Activated T-cell treated with anti-CD3 and anti-CD28 coated beads, Interleukin-2, amount 50 U/mL, for 1 hour (primary cell): ENCODE measurements at places on chromosomes 6 and 20.

DNA sequence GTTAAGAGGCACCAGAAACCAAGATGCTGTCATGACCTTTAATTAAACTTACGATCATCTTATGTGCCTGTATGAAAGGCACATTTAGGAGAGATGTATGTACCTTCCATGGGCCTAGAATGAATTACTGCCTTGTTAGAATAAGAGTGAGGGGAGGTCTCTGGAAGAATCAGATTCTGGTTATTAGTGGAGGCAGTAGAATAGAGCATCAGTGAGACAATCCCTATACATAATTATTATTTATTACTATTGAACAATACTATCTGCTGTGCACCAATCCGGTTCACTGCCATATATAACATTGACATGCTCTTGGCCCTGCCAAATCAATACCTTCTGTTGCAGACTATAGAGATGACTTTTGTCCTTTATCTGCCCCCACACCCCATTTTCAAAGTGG is 776.5 kb downstream of the DHX35 start:
- DNase-seq, result no peak

DNA sequence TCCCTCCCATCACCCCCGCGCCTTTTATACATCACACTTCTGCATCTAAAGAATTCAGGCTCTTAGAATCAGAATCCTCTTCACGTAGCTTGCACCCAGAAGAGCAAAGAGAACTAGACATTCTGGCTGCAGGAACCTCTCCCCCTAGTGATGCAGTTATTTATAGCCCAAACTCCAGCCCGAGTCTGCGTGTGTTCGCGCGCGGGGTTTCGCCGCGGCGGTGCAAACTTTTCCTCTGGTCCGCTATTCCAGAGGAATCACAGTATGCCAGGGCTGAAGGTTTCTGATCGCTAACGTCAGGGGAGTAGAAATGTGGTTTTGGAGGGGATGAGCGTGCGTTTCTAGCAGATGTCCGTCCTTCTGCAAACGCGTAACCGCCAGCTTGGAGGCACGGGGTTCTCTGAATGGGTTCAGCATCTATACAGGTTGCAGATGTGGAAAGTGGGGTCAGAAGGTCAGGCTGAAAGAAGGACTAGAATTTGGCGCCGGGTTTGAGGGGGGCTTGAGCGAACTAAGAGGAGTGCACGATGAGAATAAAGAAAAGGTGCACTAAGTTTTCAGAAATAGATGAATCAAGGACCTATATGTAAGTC is 1.8 kb downstream of the EPHA7 start:
- no peak for DNase-seq

DNA sequence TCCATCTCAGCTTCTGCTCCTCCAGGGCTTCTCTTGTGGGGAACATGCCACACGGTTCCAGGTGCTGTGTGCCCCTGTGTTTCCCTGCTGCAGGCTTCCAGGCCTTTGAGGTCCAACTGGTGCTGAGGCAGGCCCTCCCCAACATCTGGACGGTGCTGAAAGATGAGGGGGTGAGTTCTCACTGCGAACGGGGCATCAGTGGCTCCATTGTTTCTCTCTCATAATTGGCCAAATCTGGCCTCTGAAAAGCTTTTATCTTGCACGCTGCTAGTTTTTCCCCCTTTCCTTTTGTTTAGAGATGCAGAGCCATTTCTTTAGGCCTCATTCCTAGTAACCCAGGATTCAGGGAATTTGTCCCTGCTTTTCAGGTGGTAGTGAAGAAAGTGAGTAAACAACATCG is 8.6 kb downstream of the PNLDC1 start:
- no peak for DNase-seq

DNA sequence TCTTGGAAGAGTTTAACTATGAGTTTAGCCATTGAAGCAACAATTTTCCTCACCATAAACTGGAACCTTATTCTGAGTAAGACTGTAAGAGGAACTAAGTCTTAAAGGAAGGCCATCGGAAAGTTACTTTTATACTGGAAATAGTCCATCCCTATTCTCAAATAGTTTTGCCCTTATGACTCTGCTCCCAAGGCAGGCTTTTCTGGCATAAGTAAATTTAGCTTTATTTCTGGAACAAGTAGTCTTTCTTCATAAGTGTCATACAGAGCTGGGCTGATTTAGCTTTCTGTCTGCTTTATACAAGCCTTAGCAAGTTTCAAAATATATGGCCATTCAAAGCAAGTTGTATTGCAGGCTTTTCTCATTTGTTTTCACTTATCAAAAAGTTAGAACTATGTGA is 328.1 kb downstream of the HACE1 start:
- DNase-seq, result no peak

GRCh38 chr6:9938801-9939200 is 476.1 kb downstream of the TFAP2A start:
- DNase-seq, result no peak

GRCh38 chr6:24566020-24566767 is 71.4 kb downstream of the ALDH5A1 start:
- DNase-seq, result no peak

DNA sequence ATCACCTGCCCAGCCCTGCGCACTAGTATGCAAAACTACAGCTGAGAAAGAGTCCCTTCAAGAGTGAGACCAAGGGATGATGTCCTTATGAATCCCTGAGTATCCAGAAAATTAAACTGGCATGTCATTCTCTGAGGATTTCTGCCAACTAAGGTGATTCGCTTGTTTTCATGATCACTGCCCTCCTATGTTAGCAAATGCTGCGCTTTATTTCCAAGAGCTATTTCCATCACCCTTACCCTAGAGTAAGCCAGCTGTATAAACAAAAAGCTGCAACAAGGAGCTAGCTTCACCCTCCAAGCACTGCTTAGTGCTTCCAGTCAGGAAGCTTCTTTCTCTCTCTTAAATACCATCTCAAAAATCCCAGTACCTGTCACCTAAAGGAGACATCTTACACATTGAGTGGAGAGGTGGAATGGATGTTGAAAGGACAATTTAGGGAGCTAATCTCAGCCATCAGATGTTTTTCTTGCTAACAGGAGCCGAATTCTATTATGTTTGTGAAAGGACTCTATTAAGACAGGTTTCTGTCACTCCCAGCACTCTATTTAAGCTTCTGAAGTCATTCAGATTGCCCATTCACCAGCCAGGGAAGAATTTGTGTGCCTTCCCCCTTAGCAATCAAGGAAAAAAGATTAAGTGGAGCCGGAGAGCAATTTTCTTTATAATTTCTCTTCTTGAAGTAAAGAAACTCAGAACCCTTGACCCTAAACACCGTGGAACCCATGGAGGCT is 322.2 kb downstream of the NRN1 start:
- no peak for DNase-seq

GRCh38 chr20:24668791-24669190 is 199.4 kb downstream of the SYNDIG1 start:
- no peak for DNase-seq

DNA sequence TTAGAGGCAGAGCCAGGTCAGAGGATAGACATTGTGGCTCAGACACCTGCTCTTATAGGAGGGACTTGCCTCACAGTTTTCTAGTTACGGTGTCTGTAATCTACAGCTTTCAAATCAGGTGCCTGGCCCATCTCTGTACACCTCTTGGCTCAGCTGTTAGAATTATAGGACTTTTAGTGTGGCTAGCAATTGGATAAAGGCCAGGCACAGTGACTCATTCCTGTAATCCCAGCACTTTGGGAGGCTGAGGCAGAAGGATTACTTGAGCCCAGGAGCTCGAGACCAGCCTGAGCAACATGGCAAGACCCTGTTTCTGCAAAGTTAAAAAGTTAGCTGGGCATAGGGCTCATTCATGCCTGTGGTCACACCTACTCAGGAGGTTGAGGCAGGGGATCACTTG is 20.0 kb downstream of the BRPF3 start:
- no peak for DNase-seq

- DNase-seq, result no peak
Measured at GRCh38 chr6:40387127-40387870, 199.9 kb downstream of the LRFN2 start.

- no peak for DNase-seq
Measured at GRCh38 chr6:154824076-154824475, 90.9 kb downstream of the SCAF8 start.

- DNase-seq, result no peak
Measured at GRCh38 chr6:142561511-142562265, 259.9 kb downstream of the ADGRG6 start.

- DNase-seq, result no peak
Measured at GRCh38 chr6:28807682-28808280, 116.0 kb downstream of the TRIM27 start.

DNA sequence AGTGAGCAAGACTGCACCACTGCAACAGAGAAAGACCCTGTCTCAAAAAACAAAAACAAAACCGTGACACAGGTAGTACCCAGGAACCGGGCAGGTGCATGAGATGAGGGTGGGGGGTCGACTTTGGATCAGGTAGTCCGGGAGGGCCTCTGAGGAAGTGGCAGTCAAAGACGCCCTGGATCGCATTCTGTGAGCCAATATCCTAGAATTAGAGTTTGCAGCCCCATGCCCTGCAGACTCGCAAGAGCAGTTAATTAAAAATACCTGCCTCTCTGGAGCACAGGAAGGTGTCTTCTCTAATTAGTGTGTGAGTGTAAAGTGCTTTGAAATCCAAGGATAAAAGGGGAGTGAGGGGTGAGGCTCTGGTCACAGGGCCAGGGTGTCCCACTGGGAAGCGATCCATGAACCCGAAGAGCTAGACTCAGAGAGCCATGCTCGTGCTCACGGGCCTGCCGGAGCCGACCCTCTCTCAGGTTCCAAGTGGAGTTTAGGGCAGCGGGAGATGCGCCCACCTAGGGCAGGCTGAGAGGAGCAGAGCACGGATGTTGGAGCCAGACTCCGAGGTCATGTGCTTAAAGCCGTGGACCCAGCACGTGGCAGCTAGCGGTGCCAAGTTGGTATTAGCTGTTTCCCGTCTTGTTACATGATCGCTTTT is 74.7 kb upstream of the PTPN1 start:
- no peak for DNase-seq

DNA sequence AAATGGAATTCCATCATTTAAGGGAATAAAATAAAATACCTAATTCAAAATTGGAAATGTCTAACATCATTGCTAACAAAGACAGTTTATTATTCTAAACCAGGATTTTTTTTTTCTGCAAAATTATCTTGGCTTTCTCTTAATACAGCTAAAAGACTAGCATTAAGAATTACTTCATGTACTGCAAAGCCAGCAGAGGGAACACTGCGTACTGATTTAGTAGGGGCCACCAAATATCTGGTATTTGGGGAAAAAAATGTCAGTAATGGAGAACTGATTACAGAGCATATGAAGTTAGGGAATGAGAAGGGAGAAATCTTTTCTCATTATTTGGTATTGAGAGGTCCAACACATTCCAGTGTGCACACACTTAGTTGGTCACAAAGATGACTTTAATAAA is 3.2 kb upstream of the SOX4 start:
- no peak for DNase-seq

DNA sequence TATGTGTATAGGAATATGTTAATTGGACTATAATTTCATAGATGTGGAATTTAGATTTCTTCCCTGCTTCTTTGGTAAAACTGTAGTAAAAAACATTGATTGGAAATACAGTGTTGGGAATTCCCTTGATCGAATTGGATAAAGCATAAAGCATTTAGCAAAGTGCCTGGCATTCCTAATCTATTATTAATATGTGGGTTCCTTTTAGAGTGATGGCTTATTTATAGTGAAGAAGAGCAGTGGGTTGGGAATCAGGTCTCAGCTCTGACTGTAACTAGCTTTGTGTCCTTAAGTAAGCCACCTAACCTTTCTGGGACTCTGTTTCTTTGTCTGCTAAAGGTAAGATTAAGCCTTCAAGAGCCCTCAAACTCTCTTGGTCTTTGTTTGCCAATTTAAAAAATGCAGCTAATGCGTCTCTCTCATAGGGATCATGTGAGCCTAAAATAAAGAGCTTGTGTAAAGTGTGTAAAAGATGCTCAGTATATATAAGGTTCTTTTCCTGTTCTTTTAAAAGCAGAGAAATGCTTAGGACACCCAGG is 53.3 kb downstream of the KCNS1 start:
- no peak for DNase-seq

DNA sequence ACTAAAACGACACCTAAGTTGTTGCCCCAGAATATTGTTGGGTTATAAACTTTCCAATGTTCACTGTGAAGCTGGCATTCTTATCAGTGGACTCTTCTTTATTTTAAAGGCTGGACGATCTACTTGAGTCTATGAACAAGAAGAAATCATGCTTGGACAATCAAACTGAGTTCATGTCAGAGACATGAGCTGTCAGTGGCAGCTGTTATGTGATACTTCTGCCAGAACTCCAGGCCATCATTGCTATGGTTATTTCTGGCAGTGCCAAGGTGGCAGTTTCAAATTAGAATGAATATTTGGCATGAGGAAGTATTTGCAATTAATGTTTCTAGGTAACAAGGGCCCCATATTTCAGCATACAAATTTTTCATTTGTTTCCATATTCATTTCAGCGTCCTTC is 417.3 kb downstream of the LMBRD1 start:
- no peak for DNase-seq

DNA sequence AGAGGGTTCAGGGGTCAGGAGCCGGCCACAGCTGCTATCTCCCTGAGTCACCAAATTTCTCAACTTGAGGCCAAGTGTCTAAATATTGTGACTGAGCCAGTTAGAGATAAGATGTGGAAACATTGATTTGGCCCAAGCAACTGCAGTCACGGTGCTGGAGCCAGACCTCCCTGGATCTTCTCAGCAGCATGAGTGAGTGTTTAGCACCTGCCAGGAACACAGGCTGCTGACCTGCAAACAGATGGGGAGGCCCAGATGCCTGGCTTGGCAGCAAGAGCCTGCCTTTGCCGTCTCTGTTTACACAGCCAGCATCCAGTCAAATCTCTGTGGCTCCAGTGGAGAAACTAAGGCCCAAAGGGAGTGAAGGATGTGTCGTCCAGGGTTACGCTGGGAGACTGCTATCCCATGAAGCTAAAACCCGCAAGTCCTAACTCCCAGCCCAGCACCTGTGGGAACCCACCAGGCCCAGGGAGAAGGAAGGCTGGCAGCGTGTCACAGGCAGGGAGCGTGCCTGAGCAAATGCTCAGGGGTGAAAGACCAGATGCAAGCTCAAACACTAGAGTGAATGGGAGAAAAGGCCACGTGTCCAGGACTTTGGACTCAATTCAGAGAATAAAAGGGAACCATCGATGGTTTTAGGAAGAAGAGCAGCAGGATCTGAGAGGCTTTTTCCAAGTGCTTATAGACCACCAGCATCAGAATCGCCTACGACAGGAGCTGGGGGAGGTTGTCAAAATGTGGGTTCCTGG is 15.9 kb upstream of the PTGIS start:
- DNase-seq, result no peak

GRCh38 chr6:7879579-7879978 is 31.0 kb downstream of the TXNDC5 start:
- DNase-seq, result no peak
